M059J (cell line): ENCODE measurements at places on chromosomes 2 and 18.

GRCh38 chr18:75121266-75121665, 87.7 kb downstream of the PTGR3 start:
- DNase-seq = peak; percentile 14

DNA sequence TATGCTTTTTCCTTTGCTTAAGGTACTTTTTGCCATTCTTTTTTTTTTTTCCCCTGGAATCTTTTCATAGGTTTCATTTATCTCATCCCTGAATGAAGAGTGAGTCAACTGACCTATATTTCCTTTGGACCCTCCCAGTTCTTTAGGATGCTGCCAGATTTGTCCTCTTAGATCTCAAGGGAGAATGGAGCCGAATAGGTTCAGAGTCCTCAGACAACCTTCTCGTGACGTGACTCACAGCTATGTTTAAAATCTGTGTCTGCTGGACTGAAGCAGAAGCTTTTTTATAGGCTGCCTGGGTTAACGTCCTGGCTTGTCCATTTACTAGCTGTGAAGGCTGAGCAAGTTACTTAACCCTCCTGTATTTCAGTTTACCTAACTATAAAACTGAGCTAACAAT, 358.6 kb downstream of the DLGAP1 start:
- no peak for DNase-seq

DNA sequence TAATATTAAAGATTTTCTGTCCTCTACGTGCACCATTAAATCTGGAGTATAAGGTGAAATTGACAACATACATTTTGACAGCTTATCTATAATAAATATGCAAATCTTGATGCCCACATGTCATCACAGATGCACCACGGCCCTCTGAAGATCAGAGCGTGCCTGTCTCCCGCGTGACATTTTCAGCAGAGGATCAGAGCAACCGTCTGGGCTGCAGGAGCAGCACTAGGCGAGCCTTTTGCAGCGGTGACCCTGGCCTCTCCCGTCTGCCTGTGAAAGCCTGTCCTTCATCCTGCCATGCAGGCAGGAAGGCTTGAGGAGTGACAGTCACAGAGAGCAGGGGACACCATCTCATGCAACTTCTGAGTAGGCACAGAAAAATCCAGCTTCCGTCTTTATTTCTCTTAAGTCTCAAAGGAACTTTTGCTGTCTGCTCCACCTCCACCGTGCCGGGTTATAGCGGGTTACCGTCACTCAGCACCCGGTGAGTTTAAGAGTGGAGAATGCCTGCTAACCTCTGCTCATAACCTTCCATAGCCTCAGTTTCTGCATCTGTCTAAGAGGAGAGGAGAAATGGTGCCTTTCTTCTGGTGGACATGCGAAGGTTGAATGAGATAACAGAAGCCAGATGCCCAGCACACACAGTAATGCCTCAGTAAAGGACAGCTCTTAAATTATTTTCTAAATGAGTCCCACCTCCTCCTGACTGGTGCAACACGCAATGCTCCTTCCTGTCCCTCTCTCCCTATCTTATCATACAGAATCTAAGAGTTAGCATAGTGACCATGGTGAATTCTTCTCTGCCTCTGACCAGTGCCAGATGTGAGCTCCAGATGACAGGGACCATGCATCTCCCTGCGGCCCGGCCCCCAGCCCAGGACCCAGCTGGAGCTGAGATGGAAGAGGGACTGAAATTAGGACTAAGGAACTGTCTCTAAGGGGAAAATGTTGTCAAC, 43.8 kb downstream of the CELF4 start:
- DNase-seq = no peak

DNA sequence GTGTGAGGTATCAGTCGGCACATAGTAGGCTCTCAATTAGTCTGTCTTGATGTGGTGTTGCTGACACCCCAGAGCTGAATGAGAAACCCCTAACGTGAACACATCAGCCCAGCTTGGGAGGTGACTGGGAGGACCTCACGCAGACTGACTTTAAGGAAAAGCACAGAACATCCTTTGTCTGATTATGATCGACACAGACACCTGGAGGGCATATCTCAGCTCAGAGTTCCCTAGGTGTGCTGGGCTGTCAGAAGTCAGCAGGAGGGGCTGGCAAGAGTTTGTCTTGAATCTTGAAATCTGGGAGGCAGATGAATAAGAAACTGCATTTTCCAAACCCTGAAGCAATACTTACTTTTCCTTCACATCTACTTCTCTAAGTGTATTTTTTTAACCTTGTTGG, 16.8 kb upstream of the MYCN start:
- no peak for DNase-seq

DNA sequence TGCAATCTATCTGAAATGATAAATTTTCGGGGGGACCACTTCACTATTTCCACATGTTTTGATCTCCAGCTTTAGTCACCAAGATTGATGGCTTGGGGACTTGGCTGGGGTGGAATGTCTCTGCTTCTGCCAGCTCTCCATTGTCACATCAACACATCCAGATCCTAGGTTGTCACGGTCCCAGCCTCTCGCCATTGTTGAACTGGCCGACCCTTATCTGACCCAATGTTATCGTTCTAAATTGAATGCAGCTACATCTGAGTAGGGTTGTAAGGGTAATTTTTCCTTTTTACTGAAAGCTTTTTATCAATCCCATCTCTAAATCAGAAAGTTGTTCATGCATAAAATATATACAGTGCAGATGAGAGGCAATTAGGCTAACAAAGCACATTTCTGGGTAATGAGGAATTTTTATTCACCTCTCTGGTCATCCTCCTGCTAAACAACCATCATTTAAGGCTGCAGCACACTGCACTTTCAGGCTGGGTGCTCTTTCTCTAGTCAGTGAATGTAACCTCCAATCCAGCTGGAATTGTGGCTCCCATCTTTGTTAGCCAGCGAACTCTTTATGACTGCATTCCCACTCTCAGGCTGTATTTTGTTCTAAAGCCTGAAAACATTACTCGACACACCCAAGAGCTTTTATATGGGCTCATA, 128.2 kb downstream of the COL4A4 start:
- peak; percentile 18 for DNase-seq

DNA sequence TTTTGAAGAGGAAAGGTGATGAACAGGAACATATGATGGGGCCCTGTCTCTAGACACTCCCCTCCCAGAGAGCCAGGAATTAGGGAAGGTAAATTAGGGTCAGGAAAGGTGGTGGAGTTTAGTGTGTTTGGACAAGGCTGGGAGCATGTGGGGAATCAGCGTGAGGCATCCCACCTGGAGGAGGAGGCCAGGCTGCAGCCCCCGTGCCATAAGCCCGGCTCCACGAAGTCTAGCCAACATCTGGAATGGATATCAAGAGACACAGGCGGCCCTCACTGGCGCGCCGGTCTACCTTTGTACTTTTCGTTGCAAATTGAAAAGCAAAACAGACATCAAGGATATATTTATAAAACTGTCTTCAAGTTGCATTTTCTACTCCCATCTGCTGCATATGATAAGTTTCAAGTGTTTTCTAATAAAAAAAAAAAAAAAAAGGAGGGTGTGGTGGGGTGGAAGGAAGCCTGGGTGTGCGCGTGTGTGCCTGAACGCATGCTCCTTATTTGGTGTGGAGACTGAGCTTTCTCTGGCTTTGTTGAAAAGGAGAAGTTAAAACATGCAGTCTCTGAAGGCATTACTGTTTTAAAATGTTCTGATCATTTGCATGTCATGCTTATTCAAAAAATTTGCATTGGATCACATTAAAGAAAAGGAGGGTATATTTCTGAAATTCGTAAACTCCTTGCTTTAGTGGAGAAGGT, 546.7 kb upstream of the ID2 start:
- no peak for DNase-seq

DNA sequence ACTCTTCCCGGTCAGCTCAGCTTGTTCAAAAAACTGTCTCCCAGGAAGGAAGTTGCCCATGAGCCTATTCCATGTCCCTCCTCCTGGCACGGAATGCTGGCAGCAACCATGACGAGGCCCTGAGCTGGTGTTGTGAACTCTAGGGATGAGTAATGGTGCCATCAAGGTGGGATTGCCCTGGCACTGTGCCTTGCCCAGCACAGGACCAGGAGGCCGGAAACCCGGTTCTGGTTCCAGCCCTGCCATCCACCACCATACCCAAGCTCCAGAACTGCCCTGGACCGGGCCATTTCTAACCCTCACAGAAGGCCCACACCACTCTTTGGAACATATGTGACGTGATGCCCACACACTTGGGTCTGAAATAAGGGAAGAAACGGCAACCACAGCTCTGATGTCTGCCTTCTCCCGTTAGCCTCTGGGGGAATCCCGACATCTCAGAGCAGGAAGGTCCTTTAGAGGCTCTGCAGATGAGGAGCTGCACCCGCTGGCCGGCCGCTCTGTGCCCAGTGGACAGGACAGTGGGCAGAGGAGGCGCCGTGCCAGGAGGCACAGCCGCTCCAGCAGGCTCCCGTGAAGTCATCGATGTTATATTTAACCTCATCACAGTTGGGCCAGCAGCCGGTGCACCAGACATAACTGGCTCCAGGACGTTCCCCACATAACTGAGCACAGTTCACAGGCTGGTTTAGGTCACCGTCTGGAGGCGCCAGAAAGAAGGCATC, 462.1 kb upstream of the ID2 start:
- DNase-seq = peak; percentile 20

GRCh38 chr2:155404433-155405002, 706.0 kb downstream of the KCNJ3 start:
- DNase-seq = no peak

- no peak for DNase-seq
Measured at GRCh38 chr2:174108579-174108978, 139.8 kb downstream of the OLA1 start.

DNA sequence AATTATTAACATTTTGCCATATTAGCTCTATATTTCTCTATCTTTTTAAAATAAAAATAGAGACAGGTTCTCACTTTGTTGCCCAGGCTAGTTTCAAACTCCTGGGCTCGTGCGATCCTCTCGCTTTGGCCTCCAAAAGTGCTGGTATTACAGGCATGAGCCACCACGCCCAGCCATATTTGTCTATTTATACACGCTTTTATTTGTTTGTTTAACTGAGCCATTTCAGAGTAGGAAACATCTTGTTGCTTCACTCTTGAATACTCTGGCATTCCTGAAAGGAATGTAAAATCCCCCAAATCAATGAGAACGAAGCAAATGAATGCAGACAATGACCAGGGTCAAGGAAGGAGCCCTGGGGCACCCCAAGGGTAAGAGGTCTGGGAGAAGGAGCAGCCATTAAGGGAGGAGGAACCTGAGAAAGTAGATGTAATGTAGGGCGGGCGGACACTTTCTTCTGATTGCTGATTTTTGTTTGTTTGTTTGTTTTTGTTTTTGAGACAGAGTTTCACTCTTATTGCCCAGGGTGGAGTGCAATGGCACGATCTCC, 31.7 kb upstream of the RAB1A start:
- no peak for DNase-seq

GRCh38 chr2:72745679-72746368, 80.0 kb downstream of the EXOC6B start:
- DNase-seq = peak; percentile 63

GRCh38 chr2:23836505-23836904, 90.4 kb downstream of the ATAD2B start:
- DNase-seq = no peak

DNA sequence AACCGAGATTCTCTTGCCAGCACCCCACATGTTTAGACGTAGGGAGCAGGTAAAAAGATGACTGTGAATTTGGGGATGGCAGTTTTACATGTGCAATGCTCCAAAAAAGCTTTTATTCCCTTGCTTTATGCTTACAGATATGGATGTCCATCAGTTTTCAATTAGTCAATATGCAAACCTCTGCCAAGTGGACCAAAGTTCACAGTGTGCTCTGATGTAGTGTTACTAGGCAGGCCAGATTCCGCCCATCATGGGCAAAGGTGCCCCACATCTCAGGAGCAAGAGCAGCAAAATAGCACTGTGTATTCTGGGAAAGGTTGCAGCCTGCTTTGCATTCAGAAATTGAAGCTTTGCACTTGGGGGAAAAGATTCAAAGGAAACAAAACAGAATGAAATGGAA, 329.7 kb upstream of the ZEB2 start:
- DNase-seq = no peak

DNA sequence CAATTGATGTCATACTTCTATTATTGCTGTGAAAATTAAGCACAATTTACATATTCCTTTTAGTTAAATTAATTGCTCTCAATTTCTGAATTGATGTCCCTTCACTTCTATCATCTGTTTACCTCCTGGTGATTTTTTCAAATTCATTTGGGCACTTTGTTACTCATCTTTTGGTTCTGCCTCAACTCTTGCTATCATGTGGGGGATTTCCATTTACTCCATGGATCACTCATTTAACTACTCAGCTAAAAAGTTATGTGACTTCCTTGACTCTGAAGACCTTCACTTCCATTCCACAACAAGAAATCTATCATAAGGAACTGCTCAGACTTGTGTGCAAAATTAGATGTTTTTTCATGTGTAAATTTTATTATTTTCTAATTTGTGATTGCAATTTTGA, 126.2 kb downstream of the EHBP1 start:
- no peak for DNase-seq
